ENCODE measurements at places on chromosomes 3 and 15.

DNA sequence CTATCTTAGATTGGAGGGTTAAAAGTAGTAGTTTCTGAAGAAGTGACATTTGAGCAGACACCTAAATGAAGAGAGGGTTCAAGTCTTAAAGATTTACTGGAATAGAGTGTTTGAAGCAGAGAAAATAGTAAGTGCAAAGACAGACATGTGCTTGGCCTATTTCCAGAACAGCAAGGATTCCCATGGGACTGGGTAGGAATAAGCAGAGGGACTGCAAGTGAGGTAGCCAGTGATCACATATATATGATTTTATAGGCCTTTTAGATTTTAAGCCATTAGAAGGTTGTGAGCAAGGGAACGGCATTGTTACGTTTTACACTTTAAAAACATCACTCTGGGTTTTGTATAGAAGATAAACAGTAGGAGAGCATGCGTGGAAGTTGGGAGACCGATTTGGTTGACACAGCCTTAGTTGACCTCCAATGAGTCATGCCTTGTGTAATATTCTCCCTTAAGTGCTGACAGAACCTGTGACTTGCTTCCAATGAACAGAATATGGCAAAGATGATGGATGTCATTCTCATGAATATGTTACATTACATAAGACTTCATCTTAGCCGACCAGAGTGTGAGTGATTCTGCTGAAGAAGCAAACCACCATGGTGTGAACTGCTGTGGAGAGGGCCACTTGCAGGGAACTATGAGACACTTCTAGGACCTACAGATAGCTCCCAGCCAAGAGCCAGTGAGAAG, 37.1 kb upstream of the SLC4A7 start:
- DNase-seq: no peak

- DNase-seq: no peak
These were observed 9.2 kb downstream of the THBS1 start for GRCh38 chr15:39589815-39590644.

- no peak for DNase-seq
These were observed 220.5 kb downstream of the FAM43A start for GRCh38 chr3:194906229-194906629.

DNA sequence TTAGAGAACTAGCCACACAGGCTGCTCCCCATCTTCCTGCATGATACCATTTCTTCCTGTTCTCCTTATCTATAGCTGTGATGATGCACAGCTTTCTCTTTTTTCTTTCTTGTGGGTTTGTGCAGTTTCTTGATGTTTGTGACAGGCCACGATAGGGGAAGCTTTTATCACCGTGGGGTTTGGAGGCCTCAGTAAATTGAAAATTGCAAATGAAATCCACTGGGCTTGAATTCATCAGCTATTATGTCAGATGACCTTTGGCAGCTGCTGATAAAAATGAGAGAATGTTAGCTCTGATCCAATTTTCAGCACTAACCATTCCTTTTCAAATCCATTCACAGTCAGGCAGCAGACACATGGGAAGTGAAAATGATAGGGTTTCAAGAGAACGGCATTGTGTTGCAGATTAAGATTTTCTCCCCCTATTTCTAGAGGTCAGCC, 176.9 kb upstream of the SOX2 start:
- no peak for DNase-seq

- no peak for DNase-seq
These were observed 4.8 kb downstream of the TNFAIP8L3 start for GRCh38 chr15:51089699-51090453.

All from GM06990 (cell line).